ENCODE measurements at places on chromosomes 6 and 20.

DNA sequence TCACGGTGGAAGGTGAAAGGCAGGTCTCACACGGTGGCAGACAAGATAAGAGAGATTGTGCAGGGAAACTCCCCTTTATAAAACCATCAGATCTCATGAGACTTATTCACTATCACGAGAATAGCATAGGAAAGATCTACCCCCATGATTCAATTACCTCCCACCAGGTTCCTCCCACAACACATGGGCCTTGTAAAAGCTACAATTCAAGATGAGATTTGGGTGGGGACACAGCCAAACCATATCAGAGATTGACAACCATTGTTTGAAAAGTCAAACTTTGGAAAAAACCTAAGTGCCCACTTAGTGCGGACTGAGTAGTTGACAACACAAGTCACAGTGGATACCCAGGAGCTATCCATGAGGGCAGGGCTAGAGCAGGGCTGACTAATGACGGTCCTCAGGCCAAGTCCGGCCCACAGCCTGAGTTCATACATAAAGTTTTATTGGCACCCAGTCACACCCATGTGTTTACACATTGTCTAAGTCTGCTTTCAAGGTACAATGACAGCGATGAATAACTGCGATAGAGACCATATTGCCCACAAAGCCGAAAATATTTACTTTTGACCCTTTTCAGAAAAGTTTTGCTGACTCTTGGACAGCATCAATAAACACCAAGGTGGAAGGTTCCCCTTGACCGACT, 33.8 kb upstream of the PMEPA1 start:
- no peak for DNase-seq

DNA sequence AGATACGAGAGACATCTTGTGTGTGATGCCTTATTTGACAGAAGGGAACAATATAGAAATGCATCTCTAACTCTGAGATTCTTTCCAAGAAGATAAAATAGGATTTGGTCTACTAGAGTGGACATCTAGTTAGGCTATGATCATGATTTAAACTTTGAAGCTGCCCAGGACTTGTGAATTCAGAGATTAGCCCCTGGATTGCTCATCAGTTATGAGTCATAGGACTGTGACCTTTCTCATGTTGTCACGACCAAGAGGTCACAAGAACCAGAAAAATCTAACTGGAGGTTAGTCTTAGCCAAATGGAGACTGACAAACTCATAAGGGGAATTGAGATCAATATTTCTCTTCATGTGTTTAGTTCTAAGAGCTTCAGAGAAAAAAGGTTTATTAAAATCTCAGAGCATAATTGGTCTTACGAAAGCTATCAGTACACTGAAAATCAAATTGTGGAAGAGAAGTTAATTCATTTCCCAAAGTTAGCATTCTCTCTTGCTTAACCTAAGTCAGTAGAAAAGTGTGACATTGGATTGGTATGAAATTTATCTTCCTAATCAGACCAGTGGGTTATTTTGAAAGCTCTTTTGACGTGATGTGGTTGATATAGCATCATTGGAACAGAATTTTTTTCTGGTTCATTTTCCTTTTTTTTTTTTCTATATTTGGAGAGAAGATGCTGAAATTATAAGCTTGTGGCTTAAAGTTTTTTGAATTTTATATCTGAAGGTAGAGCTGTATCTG, 245.7 kb downstream of the RNF144B start:
- DNase-seq = no peak

- peak; percentile 8 for DNase-seq
These were observed 47.1 kb downstream of the FHL5 start for GRCh38 chr6:96610019-96610418.

DNA sequence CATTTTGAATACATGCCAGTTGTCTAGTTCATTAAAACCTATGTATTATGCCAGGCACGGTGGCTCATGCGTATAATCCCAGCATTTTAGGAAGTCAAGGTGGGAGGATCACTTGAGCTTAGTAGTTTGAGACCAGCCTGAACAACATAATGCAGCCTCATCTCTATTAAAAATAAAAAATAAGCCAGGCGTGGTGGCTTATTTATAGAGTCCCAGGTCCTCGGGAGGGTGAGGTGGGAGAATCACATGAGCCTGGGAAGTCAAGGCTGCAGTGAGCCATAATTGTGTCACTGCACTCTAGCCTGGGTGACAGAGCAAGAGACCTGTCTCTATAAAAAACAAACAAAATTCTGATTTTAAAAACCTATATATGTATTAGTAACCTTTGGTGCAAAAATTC, 27.5 kb downstream of the ORC3 start:
- no peak for DNase-seq

- DNase-seq = no peak
These were observed 30.2 kb upstream of the LAMA4 start for GRCh38 chr6:112284603-112285002.

- no peak for DNase-seq
These were observed 47.6 kb downstream of the EPHA7 start for GRCh38 chr6:93371756-93372155.

DNA sequence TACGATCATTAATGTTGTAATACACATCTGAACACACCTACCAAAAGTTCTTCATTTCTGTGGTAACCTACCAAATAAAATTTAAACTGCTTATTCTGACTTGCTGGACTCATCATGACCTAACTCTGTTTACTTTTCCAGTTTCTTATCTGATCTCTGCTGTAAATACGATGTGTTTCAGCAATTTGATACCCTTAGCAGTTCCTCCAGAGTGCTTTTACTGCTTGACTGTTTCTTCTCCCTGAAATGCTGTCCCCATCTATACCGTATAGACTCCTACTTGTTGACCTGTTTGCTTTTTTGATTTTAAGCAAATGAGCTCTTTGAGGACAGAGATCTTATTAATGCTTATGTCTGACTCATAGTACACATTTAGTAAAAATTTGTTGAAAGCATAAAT, 119.5 kb downstream of the SCAF8 start:
- DNase-seq = no peak

- peak; percentile 43 for DNase-seq
These were observed 2.4 kb downstream of the MTCL3 start for GRCh38 chr6:127516662-127517273.

GRCh38 chr6:157911278-157911677, 70.4 kb upstream of the SYNJ2 start:
- DNase-seq = no peak

DNA sequence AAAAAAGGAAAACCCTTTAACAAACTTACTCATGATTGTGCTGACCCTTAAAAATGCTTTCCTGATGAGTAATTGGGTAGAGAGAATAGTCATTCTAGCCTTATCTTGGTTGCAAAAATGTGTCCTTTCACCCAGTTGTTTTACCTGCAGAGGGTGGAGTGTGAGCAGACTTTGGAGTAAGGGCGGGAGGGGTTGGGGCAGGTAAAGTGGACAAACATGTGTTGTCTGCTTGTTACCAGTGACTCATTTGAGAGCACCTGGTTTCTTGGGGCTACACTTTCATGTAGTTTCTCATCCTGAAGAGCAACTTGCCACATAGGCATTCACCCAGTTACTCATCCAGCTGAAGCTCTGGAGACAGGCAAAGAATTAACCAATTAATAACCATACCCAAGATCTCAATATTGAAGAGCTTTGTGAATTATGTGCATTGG, 121.1 kb downstream of the TNFRSF21 start:
- no peak for DNase-seq

DNA sequence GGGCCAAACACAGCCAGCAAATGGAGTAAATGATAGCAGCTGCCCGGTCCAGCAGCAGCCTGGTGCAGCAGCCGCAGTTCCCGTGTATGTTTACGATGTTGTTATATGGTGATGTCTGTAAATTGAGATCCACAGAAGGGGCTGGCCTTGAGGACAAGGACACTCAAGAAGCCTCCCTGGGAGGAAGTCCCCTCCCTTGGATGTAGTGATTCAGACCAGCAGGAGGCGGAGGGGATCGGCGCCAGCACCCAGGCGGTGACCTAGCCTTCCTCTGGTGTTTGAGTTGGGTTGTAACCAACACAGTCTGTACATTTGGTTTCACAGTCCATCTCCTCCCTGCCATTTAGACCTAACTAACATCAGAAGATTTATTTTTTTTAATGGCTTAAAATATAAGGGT, 187.8 kb downstream of the SYNDIG1 start:
- no peak for DNase-seq

GRCh38 chr6:501891-502601, 110.5 kb downstream of the IRF4 start:
- peak; percentile 35 for DNase-seq

- DNase-seq = no peak
These were observed 34.9 kb downstream of the ANGPT4 start for GRCh38 chr20:881051-881782.

DNA sequence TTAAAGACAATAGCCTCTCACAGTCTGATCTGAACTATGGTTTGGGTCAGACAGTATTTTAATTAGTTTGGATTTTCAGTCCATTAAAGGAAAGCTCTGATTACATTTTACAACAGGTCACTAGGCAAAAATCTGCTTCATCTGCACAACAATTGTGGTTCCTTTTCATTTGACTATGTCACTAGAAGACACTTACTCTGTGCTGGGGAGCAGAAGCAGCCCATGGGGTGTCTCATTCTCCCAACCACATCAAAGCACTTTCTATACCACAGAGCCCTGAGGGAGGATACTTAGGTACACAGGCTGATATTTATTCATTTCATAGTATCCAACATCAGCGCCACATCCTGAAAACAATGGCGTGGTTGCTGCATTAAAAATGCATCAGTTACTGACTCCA, 36.6 kb upstream of the HDAC2 start:
- DNase-seq = no peak

DNA sequence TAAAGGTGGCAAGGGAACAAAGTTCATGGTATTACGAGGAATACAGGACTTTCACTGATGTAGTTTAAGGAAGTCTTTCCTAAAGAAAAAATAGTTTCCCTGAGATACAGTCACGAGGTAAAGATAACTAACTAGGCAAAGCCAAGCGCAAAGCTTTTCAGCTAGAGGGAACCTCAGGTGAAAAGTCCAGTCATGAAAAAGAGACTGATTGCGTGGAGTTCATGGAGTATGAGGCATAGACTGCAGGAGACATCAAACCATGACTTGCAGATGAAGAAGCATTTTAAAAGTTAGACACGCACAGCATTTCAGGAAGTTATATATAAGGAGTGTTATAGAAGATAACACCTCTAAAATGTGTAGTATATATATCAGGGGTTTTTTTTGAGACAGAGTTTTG, 205.6 kb upstream of the ZNF184 start:
- no peak for DNase-seq

GRCh38 chr6:32184084-32184640, at the start of gene AGER:
TSS of gene AGER (minus strand) at chr6:32184253. CDS start at chr6:32184222, 31 bp downstream.
- no peak for DNase-seq

DNA sequence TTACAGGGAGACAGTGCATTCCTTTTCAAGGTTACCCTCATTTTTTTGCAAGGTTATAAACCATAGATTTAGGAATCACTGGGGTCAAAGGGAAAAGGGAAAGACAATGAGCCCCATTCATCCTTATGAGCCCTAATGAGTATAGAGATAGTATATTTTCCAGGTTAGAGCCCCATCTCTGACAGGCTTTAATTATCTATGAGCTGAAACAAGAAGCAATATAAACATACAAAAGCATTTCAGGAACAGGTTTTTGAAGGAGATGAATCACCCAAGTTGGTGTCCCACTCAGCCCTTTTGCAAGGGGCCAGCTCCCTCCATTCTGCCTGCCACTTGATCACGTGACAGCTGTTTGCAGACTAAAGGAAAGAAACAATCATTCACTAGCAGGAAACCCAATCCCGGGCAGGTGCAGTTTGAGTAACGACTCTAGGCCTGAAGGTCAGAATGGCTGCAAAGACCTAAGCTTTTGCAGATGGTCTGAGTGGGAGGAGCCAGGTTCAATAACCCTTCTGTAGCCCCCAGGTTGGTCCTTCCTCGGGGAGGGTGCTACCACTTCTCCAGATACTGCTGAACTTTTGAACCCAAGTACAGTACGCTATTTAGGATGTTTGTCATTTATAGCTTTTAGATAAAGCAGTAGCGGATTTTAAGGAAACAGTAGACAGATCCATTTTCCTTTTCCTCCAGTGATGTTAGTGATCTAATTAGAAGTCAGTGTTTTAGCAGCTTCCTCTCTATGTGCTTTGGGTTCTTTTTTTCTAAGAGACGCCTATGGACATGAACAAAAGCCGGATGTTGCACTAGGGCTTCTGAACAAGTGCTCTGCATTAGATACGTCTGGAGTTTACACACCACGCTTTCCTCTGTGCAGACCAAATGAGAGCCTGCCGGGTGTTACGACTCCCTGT, 253.2 kb downstream of the SOX4 start:
- peak; percentile 9 for DNase-seq

DNA sequence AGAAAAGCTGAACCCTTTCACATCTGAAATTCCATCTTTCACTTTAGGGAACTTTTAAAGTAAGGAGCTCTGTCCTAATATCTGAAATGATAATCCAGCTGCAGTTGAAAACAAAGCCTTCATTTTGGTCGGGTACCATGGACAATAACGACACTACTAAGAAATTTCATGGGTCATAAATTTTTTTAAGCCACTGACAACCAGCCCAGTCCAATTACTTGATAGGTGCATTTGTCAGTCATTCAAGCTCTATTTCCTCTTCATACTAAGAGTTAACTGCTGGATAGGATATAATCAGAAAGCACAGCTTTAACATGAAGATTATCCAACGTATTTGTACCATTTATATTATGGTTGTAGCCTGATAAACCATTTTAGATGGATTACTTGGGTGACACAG, 52.5 kb downstream of the MMUT start:
- no peak for DNase-seq

GRCh38 chr20:50435397-50436051, 74.7 kb upstream of the PTPN1 start:
- DNase-seq = no peak

- DNase-seq = no peak
These were observed 496.0 kb upstream of the MARCKS start for GRCh38 chr6:113361014-113361645.

- no peak for DNase-seq
These were observed 159.2 kb downstream of the RPS12 start for GRCh38 chr6:132973514-132973993.

- DNase-seq = no peak
These were observed 106.3 kb upstream of the KCNK16 start for GRCh38 chr6:39428816-39429215.

GRCh38 chr20:57090590-57091560, 175.6 kb downstream of the BMP7 start:
- no peak for DNase-seq

DNA sequence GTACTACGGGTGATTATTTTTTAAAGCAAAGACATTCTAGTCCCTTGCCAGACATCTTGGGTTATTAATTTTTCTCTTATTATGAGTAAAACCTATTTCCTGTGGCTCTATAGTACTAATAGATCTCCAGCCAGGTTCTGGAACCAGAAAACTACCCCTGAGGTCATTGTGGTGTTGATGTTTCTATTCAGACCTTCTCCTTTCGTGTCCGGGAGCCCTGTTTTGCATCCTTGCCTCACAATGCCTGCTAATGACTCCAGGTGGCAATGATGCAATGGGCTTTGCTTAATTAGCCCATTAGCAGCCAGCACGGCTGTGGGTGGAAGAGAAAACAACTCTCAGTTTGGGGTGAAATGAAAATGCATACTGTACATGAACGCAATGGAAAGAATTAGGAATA, 62.9 kb upstream of the ARG1 start:
- peak; percentile 86 for DNase-seq

- no peak for DNase-seq
These were observed 7.0 kb upstream of the DSE start for GRCh38 chr6:116363759-116364158.

GRCh38 chr6:26158076-26158580, 70.9 kb downstream of the HFE start:
- no peak for DNase-seq

- DNase-seq = no peak
These were observed 33.4 kb upstream of the MAS1L start for GRCh38 chr6:29521006-29521680.

- DNase-seq = no peak
These were observed 339.9 kb upstream of the ARID1B start for GRCh38 chr6:156437121-156437879.

Data from NAMALWA (cell line).